ENCODE measurements at places on chromosomes 1 and 21.

DNA sequence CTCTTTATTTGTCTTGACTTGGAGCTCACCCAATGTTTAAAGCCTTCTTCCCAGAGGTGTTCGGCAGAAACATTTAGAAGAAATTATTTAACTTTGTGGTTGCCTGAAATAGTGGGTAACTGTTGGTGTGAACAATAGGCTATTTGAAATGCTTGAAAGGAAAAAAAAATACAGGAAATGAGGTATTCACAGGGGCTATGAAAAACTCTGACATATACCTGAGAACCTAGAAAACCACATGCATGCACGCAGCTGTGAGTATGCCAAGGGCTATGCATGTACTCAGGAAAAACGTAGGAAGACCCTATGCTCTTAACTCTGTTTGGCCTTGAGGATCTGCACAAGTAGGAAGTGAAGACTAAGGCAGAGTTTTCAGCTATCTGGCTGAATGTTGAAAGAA, 16.4 kb upstream of the RNF186 start:
- DNase-seq = peak; percentile 18

DNA sequence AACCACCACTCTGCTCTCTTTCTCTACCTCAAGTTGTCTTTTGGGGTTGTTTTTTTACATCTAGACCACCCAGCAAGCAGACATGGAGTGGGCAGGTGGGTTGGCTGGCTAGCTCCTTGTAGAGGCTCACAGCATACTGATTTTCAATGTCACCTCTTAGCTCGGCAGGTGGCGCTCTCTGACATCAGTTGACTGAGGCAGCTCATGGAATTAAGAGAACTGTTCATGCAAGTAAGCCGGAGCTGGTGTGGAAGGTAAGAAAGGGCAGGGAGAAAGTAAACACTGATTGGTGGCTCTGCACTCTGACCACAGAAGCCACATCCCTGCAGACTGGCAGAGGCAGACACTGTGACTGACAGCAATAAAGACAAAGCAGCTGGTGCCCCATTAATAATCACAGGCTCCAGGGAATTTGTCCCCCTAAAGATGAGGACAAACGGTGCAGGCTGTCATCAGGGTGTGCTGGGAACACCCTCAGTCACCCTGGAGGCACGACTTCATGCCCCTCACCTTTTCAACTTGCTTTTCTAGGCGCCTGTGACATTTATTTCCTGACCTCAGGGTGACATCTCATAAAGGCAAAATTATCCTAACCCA, 226.8 kb downstream of the LMX1A start:
- DNase-seq = no peak

DNA sequence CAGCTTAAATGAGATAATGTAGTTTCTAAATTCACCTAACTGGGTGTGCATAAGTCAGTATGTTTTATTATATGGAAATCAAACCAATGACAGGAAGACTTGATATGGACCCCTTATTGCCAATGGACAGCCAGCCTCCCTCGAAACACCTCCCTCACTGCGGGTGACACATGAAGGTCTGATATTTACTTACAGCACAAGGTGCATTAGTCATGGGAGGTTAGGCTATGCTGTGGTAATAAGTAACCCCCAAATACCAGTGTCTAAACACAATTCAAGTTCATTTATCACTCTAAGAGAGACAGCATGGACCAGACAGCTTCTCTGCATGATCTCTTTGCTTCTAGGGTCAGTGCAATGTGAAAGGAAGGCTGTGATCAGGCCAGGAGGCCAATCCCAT, 126.0 kb upstream of the KCNJ6 start:
- DNase-seq = peak; percentile 85

- no peak for DNase-seq
Observed at GRCh38 chr1:15046487-15047165, 106.9 kb upstream of the TMEM51 start.

- DNase-seq = no peak
Observed at GRCh38 chr1:207352554-207352953, 31.1 kb downstream of the CD55 start.

- DNase-seq = no peak
Observed at GRCh38 chr1:56028244-56028643, 551.1 kb downstream of the PLPP3 start.

GRCh38 chr1:228045871-228046270, 36.6 kb upstream of the ARF1 start:
- DNase-seq = no peak

- no peak for DNase-seq
Observed at GRCh38 chr1:93598396-93598795, 83.2 kb downstream of the BCAR3 start.

GRCh38 chr1:54378157-54378873, 27.9 kb downstream of the SSBP3 start:
- no peak for DNase-seq

GRCh38 chr1:226792368-226792767, 53.3 kb upstream of the ITPKB start:
- no peak for DNase-seq

- peak; percentile 98 for DNase-seq
Observed at GRCh38 chr1:235910357-235911299, 43.9 kb upstream of the LYST start.

DNA sequence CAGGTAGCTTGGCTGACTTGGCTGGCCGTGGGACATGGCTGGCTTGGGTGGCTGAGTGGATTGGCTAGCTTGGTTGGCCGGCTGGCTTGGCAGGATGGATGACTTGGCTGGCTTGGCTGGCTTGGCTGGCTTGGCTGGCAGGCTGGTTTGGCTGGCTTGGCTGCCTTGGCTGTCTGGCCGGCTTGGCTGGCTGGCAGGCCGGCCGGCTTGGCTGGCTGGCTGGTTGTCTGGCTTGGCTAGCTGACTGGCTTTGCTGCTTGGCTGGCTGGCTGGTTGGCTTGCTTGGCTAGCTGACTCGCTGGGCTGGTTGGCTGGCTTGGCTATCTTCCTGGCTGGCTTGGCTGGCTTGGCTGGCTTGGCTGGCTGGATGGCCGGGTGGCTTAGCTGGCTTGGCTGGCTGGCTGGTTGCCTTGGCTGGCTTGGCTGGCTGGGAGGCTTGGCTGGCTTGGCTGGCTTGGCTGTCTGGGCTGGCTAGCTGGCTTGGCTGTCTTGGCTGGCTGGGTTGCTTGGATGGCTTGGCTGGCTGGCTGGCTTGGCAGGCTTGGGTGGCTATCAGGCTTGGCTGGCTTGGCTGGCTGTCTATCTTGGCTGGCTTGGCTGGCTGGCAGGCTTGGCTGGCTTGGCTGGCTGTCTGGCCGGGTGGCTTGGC, 129.7 kb upstream of the FAM72C start:
- no peak for DNase-seq

- DNase-seq = no peak
Observed at GRCh38 chr1:16226490-16227179, 10.3 kb downstream of the CPLANE2 start.

Data from kidney epithelial cell (primary cell).